Large intestine (tissue), 12 donors: ENCODE measurements at places on chromosomes 6 and 20.
A peak's percentile ranks its signal among the peaks of the same experiment; 100 is the strongest.

- peaks cover 2% of the 10 kb centered on the region for H3K4me1 ChIP-seq
- DNase-seq: no peak
- no peak overlapping the region for H3K4me3 ChIP-seq
- peaks cover 33% of the 10 kb centered on the region for H3K36me3 ChIP-seq
- H3K27ac ChIP-seq: no peak overlapping the region
- H3K27me3 ChIP-seq: no peaks in the 10 kb centered on the region
Observed at GRCh38 chr6:593139-593906, 63.6 kb downstream of the HUS1B start.

GRCh38 chr20:2652724-2653555 lies 508 bp downstream of the NOP56 start:
- DNase-seq: peak; percentile 51
- H3K27ac ChIP-seq: peak overlapping the region; percentile 63
- peak overlapping the region; percentile 88 for H3K4me3 ChIP-seq
- H3K36me3 ChIP-seq: peaks cover 42% of the 10 kb centered on the region
- no peaks in the 10 kb centered on the region for H3K27me3 ChIP-seq

- H3K4me3 ChIP-seq: no peak overlapping the region
- H3K27me3 ChIP-seq: no peaks in the 10 kb centered on the region
- H3K27ac ChIP-seq: no peak overlapping the region
- H3K36me3 ChIP-seq: no peaks in the 10 kb centered on the region
- DNase-seq: no peak
Observed at GRCh38 chr6:13702809-13703302, 8.8 kb downstream of the RANBP9 start.

- peak; percentile 28 for DNase-seq
- peaks cover 8% of the 10 kb centered on the region for H3K4me1 ChIP-seq
- H3K27me3 ChIP-seq: no peaks in the 10 kb centered on the region
- no peak overlapping the region for H3K4me3 ChIP-seq
Observed at GRCh38 chr20:36454698-36455427, 86.5 kb upstream of the MYL9 start.

DNA sequence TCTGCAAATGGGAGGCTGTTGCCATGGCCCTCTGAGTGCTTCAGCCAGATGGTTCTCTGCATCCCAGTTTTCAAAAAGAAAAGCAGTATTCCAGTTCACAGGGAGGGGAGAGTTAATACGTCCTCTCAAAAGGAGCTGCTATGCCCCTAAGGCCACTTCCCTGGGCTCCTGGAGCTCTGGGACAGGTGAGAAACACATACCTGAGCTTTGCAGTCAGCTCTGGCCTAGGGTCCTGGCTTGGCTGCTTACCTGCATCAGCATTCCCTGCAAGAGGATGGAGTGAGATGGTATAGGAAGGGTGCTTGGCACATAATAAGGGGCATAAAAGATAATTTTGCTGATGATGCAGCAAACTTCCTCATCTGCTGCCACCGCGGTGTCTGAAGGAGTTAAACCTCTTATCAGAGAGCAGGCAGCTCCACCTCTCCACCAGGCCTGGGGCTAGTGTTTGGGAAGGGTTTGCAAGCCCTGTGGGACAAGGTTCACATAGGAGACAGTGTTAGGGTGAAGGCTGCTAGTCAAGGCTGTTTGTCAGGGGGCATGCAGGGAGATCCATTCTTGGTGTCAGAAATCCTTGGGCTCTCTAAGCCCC lies 62.7 kb downstream of the SLC24A3 start:
- peak overlapping the region; percentile 65 for H3K27ac ChIP-seq
- no peak overlapping the region for H3K4me3 ChIP-seq
- peaks cover 13% of the 10 kb centered on the region for H3K4me1 ChIP-seq
- no peaks in the 10 kb centered on the region for H3K36me3 ChIP-seq
- no peak for DNase-seq
- no peaks in the 10 kb centered on the region for H3K27me3 ChIP-seq

DNA sequence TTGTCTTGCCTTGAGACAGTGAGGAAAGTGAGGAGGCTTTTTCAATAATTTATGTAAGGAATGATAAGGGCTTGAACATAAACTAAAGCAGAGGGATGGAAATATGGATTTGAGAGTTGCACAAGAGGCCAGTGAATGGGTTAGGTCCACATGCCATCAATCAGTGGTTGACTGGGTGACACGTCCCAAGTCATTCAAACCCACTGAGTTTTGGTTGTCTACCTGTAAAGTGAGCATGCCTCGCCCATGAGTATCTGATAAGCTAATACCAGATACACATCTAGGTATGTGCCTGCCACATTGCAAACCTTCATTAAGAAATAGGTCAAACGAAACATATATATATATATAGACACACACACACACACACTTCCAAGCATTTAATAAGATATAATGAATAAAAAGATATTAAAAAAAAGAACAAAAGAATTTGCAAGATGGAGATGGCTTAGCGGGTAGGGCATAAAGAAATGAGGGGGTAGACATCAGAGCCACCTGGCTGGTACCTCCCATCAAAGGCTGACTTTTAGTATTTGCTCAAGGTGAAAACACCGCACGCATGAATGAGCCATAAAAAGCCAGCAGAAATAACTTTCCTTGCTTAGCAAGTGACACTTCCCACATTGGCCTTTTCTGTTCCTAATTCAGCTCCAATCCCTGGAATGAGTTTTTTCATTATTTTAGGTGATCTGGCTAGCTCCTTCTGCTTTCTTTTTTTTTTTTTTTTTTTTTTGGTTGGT lies 109.1 kb upstream of the GGTLC1 start:
- DNase-seq: no peak
- no peaks in the 10 kb centered on the region for H3K4me1 ChIP-seq
- H3K27ac ChIP-seq: no peak overlapping the region
- H3K27me3 ChIP-seq: peaks cover 3% of the 10 kb centered on the region
- H3K4me3 ChIP-seq: no peak overlapping the region

- no peak for DNase-seq
- no peaks in the 10 kb centered on the region for H3K4me1 ChIP-seq
- no peak overlapping the region for H3K4me3 ChIP-seq
- no peak overlapping the region for H3K27ac ChIP-seq
Observed at GRCh38 chr6:18308070-18308735, 43.9 kb upstream of the DEK start.

DNA sequence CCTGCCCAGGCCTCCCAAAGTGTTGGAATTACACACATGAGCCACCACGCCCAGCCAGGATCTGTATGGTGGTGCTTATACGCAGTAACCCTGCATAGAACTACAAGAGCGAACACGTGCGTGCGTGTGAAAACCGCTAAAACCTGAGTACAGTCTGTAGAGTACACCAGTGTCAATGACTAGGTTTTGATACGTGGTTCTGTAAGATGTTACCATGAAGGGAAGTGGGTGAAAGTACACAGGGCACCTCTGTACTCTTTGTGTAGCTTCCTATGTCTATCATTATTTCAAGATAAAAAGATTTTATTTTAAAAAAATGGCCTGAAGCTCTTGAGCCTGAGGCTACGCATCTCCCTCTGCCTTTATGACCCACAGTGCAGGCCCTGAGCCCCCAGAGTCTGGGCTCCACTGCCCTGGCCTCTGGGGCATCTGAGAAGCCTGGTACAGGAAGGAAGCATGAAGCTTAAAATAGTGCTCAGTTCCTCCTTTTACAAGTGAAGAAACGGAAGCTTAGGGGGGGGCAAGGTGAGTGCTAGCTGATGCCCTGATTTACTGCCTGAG lies 21.6 kb downstream of the LY86 start:
- no peak for DNase-seq
- H3K4me1 ChIP-seq: no peaks in the 10 kb centered on the region
- H3K36me3 ChIP-seq: no peaks in the 10 kb centered on the region
- H3K4me3 ChIP-seq: no peak overlapping the region
- H3K27ac ChIP-seq: no peak overlapping the region

DNA sequence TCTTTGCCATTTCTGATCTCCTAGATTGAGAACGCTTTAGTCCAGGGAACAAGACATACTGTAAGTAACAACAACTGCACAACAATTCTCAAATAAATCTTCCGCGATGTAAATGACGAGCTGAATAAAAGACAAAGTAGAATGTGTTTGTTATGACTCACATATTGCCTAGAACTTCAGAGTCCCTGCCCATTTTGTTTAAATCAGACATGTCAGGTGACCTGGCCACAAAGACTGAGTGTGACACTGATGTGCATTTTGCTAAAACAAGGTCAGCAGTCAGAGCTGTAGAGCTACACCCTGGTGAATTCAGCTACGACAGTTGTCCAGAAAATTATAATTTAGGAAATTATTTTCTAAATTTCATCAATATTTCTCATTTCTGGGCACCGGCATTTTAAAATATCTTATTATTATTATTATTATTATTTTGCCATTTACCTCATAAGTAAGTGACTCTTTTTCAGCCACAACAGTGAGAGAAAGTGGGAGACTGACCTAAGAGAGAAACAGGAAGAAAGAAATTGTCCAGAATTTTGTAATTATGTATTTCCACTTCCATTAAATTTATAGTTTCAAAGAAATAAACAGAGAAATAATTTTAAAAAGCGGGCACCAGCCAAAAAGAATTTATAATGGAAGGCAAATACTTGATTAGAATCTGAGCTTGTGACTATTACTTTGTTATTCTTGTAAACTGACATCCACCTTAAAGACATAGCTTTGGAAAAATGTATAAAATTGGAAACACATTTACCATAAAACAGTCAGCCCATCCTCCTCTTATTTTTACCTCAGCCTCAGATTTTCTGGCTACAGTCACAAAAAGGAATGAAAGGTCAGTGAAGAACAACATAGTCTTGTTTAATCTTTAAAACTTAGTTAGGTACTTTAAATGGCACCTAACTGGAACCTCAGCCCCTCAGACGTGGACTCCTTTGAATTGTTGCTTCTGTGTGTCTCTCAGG lies 157.0 kb upstream of the CITED2 start:
- H3K27me3 ChIP-seq: no peaks in the 10 kb centered on the region
- no peaks in the 10 kb centered on the region for H3K36me3 ChIP-seq

GRCh38 chr20:25195962-25196785 lies 662 bp downstream of the ENTPD6 start:
- H3K27me3 ChIP-seq: no peaks in the 10 kb centered on the region
- DNase-seq: peak; percentile 80
- peak overlapping the region; percentile 93 for H3K4me3 ChIP-seq
- peak overlapping the region; percentile 83 for H3K27ac ChIP-seq
- H3K4me1 ChIP-seq: peaks cover 13% of the 10 kb centered on the region
- H3K36me3 ChIP-seq: peaks cover 6% of the 10 kb centered on the region

GRCh38 chr6:159461266-159461665 lies 231.8 kb downstream of the SOD2 start:
- no peaks in the 10 kb centered on the region for H3K27me3 ChIP-seq
- no peak overlapping the region for H3K27ac ChIP-seq
- no peak overlapping the region for H3K4me3 ChIP-seq
- H3K36me3 ChIP-seq: no peaks in the 10 kb centered on the region
- DNase-seq: no peak

DNA sequence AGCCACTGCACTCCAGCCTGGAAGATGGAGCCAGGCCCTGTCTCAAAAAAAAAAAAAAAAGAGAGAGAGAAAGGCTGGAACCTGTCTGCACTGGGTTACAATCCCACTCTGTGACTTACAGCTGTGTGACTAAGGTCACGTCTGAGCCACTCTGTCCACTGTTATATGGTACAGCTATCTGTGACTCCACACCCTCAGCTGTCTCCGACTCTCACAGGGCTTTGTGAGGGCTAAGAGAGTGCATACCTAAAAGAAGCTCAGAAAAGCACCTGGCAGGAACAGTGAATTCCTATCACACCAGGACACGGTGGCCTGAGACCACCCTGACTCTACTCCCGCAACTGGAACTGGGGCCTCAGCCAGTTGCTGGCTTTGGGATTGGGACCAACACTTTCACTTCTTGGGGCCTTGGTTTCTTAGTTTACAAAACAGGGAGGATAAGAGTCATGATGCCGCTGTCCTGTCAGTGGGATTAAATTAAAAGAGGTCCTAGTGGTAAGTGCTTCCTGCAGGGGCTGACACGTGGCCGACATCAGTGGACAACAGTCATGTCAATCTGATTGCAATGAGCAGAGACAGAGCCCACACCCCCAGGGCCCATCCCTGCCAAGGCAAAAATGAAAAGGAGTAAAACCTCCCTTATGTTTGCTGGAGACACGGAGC lies 5.7 kb upstream of the CD93 start:
- DNase-seq: no peak
- no peak overlapping the region for H3K4me3 ChIP-seq
- peaks cover 14% of the 10 kb centered on the region for H3K27me3 ChIP-seq
- H3K4me1 ChIP-seq: no peaks in the 10 kb centered on the region

DNA sequence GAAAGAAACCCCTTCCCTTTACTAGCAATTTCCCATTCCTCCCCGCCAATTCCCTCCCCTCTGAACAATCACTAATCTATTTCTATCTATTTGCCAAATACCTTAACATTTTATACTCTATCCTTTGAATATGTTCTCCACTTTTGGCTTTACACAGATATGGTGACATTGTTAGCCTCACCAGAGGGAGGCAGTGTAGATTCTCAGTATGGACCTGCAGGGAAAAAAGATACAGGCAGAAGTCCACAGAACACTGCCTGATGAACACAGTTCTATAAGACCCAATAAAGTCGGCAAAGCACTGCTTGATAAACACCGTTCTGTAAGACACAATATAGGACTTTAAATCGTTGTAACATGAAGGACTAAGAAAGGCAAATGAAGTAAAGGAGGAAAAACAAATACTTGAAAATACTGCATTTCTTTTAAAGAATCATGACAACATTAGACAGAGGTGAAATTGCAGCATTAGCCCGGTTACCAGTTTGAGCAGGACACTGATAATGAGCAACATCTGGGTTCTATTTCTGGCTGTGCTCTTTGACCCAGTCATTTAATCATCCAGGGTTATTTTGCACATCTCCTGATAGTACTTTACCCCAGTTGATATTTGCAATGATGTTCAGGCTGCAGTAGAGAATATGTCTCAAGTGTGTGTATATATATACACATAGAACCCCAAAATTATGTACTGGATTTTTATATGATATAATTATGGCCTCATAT lies 296.8 kb downstream of the UTRN start:
- DNase-seq: peak; percentile 5
- peaks cover 5% of the 10 kb centered on the region for H3K36me3 ChIP-seq
- no peak overlapping the region for H3K4me3 ChIP-seq
- no peaks in the 10 kb centered on the region for H3K4me1 ChIP-seq

GRCh38 chr6:7086488-7086887 lies 21.3 kb upstream of the RREB1 start:
- H3K36me3 ChIP-seq: no peaks in the 10 kb centered on the region
- H3K27ac ChIP-seq: peak overlapping the region; percentile 84
- H3K4me3 ChIP-seq: no peak overlapping the region
- peak; percentile 42 for DNase-seq
